ENCODE measurements at places on chromosomes 13 and 19.
A peak's percentile ranks its signal among the peaks of the same experiment; 100 is the strongest.

GRCh38 chr13:36848199-36848982 lies 29.4 kb downstream of the RFXAP start:
- DNase-seq: no peak

GRCh38 chr13:31485183-31485582 lies 254.1 kb upstream of the RXFP2 start:
- no peak for DNase-seq

DNA sequence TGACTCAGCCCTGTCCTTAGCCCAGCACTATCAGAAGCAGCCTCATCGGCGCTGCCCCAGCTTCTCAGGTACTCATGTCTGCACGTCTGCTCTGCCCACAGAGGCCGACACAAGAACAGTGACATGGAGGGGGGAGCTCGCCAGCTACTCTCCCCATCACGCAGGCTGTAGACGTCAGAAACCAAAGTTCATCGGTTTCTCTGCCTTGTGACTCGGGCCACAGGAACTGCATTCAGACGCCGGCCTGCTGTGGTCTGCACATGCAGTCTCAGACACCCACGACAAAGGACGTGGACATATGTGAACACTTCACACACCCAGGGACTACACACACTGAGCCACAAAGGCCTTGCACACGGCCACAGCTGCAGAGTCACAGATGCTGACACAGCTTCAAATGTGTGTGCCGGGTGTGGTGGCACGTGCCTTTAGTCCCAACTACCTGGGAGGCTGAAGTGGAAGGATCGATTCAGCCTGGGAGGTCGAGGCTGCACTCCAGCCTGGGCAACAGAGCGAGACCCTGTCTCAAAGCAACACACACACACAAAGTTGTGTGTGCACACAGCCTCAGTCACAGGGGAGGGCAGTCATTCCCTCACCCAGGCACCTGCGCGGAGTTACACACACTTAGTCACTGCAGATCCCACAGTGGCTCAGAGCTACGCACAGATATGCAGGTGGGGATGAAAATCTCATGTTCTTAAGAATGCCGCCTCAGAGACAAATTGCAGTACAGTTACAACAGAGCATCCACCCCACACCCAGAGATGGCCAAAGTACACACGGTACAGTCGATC lies 4.9 kb upstream of the ZFP36 start:
- peak; percentile 93 for DNase-seq

DNA sequence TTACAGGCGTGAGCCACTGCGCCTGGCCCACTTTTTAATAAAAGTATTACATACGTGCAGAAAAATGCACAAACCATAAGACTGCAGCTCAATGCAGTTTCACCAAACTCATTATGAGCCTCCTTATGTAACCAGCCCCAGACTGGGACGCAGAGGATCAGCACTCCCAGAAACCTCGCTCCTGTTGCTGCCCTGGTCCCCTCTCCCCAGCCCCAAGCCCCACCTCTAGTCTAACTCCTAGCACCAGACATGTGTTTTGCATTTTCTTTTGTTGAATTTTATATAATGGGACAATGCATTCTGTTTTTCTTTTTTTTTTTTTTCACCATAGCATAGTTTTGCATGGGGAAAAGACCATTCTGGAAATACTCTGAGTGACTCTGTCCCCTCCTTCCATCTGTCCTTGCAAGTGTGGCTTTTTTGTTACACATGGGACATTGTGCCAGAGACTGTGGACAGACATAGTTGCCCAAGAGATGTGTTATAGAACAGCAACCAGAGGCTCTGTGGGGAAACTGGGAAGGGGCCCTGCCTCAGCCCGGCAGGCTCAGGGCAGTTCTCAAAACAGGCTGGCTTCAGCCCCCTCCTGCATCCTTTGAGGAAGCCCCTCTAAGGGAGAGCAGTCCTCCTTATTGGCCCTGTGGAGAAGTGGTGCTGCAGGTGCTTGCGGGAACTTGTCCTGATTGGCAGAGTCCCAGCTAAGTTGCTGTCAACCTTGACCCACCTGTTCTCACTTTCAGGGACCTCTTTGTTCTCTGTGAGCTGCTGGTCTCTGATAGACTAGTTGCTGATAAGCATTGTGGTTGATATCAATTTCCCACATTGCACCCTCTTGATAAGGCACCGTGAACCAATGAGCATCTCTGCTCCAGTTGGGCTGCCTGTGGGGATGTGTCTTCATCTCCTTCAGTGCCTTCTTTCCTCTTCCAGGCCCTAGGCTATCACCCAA lies 13.8 kb upstream of the OLFM4 start:
- DNase-seq: no peak

DNA sequence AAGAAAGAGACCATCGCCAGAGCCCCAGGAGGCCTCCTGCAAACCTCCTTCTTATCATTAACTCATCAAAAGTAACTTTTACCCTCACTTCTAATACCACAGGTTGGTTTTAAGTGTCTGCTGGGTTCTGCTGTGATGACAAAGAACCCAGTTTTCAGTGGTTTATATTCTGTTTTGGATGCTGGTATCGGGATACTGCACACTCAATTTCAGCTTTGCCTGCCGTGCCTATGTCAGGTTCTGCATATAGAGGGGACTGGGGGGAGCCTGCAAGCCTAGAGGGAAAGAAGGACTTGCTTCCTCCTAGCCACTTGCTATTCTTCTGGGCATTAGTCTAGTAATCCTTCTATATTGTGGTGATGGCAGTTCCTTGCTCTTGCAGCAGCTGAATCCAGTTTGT lies 242.4 kb downstream of the KCNRG start:
- no peak for DNase-seq

- DNase-seq: no peak
Observed at GRCh38 chr19:18289471-18290301, 8.3 kb upstream of the JUND start.
